ENCODE measurements at places on chromosomes 12 and 14.

- no peak for DNase-seq
Observed at GRCh38 chr14:74638966-74639365, 26.9 kb upstream of the LTBP2 start.

- no peak for DNase-seq
Observed at GRCh38 chr12:62834406-62834805, 100.5 kb downstream of the PPM1H start.

DNA sequence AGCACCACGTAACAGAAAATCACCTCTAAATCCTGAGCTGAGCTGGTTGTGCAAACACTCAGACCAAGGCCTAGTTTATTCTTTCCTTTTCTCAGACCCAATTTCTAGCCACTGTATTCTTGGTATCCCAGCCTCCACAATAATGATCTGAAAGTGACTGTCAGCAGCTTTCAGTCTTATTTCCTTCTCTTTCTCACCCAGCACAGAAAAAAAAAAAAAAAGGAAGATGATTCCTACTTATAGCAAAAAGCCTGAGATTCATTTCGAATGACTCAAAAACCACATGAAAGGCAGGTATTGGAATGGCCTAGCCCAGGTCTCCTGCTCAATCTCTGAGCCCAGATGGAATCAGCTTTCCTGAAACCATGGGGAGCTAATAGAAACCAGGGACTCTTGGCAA is 298.6 kb upstream of the PPFIA2 start:
- no peak for DNase-seq

GRCh38 chr12:63419154-63419553 is 249.1 kb downstream of the DPY19L2 start:
- DNase-seq = no peak

DNA sequence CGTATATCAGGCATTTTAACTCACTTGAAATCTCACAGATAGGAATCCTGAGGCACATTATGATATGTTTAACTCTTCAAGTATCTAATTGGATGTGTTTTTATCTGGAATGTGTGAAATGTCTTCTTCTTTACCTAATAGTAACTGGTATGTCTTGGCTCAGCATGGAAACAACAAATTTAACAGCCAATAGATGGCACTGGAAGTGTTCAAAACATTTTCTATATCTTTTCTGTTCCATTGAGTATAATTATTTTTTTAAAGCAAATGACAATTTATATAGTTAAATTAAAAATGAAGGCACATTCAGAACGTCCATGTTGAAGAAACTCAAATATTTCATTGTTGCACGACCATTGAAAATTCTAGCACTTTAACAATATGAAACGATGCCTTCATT is 164.6 kb upstream of the SLC16A7 start:
- no peak for DNase-seq

GRCh38 chr12:69105101-69105962 is 134.0 kb upstream of the CPSF6 start:
- peak; percentile 62 for DNase-seq

DNA sequence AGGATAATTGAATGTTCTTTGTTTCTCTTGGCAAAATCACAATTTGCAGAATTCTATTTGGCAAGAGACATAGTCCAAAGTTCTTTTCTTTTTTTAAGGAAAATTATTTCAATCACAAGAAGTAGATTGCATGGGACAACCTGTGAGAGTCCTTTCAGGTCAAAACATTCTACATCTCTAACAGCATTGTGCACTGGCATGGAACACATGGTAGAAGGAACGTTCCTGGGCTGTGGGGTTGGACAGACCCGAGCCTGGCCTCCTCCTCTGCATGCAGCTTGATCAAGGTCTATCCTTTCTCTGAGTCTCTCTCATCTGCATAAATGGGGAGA is 88.6 kb upstream of the CPSF6 start:
- DNase-seq = no peak

- DNase-seq = no peak
Observed at GRCh38 chr14:54085232-54085761, 128.7 kb upstream of the BMP4 start.

GRCh38 chr12:63821781-63822251 is 22.7 kb upstream of the SRGAP1 start:
- DNase-seq = no peak

DNA sequence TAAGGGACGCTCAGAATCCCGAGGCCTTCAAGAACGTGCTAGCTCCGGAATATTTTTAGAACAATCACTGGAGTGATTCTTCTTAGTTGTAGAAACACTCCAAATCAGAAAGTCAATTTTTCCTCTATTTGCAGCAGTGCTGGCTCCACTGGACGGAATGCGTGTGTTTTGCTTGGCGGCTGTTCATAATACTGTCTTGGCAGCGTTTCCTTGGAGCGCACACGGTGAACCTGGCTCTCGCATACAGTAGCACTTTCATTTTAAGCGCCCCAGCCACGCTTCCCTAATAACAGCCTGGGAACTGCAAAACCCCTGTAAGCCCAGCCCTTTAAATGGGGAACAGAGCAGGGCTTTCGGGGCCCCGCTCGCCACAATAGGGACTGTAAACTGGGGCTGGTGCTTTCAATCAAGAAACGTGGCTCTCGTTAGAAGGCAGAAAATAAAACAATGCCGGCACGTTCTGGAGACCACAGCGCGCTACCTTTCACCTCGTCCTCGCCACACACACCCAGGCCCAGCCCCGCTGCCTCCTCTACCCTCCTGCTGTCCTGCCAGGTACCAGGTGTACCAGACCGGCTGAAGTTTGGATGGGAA is 79.9 kb downstream of the BCL11B start:
- DNase-seq = peak; percentile 66

GRCh38 chr12:27257104-27257843 is 13.2 kb downstream of the STK38L start:
- no peak for DNase-seq
